ENCODE measurements at places on chromosomes 5 and 9.

- no peak for DNase-seq
Observed at GRCh38 chr5:111225926-111226325, 1.7 kb downstream of the CAMK4 start.

GRCh38 chr5:67989456-67989855 lies 226.1 kb upstream of the PIK3R1 start:
- peak; percentile 36 for DNase-seq

DNA sequence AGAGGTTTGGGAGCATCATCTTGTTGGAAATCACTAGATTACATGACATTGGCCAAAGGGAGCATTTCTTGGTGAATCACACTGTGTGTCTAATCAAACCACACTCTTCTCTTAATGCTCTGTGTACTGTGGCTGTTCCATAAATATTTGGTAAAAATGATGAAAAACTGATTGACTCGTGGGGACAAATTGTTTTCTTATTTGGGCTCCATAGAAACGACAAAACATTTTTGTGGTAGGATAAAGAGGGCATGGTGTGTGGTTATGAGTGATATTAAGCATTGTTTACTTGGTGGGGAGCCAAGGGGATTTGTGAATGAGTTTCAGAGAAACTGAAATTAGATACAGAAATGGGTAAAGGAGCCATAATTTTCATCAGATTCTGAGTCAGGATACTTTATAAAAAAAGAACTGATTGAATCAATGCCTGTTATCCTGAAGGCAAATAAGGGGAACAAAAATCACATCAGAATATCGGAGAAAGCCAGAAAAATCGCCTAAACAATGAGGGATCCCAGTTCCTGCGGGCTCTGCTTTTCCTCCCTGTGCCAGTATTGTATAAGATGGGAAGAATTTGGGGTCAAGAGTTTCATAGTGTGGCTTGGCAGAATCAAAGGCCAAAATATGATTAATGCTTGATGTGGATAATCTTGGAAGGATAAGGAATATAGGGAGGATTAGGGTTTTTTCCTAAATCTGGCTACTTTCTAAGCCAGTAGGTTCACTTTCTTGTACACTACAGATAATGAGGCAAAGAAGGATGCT lies 33.3 kb downstream of the FBXL7 start:
- peak; percentile 45 for DNase-seq

- peak; percentile 47 for DNase-seq
Observed at GRCh38 chr9:114238891-114239875, 83.7 kb upstream of the ORM1 start.

DNA sequence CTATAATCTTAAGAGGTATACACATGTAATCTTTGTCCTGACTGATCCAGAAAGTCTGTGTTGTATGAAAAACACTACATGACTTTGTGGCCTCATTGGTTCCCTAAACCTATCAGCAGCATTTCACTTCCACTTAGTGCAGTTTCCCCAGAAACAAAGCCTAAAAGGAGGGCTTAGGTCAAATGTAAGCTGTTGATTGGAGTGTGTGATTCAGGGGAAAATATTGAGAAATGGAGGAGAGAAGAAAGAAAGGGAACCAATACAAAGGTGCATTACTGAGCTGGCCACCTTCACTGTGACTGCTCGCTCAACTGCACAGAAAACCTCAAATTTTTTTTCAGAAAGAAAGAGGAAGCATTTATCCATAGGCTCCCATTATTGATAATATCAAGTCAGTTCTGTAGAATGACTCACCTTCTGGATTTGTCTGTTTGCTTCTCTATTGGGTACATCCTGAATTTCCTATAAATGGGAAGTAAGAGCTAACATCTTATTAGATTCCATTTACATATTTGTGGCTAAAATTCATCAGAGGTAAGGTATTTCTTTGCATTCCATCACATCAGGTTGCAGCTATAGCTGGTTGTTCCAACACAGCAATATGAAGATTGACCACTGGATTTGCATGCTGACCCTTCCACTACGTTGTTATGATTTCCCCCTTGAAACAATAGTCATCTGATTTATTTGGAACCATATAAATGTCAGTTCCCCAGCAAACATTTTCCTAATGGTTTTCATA lies 10.3 kb upstream of the FST start:
- peak; percentile 94 for DNase-seq

GRCh38 chr5:126972062-126972895 lies 58.1 kb downstream of the MARCHF3 start:
- no peak for DNase-seq

- no peak for DNase-seq
Observed at GRCh38 chr5:105167092-105167491, 1604.5 kb upstream of the NUDT12 start.

DNA sequence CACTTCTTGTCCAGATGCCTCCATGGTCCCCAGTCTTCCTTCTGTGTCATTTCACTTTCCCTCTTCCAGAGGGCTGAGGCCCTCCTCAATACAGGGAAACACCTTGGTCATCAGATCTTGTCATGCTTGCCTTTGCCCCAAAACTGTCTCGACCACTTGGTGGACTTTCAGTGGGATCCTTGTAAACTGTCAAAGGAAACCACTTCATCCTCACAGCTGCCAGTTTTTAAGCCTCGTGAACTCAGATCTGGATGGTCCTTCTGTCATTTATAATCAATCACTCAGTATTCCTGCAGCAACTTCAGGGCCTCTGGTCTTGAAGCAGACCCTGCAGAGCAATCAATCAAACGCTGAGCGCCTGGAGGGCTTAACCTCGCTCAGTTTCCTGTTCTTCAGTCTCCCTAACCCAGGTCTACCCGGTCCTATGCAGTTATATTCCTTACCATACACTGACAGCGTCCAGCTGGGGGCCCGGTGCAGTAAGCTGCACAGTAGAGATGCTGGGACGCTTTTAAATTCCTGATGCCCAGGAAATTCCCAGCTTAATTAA lies 74.6 kb downstream of the GOLPH3 start:
- DNase-seq: no peak

DNA sequence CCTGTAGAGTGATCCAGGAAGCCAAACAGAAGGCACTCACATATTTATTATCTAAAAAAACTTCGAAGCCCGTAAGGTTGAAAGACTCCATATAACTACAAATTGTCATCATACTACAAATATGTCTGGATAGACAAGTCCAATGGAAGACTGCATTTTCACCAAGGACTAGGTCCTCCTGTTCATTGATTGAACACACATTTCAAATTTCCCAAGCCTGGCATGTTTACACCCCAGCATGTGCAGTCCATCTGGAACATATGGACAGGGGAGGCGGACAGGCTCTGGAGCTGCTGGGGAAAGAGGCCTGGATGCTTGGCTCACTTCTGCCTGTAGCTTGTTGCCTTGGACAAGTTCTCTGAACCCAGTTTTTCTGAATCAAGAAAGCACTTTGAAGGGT lies 378.7 kb downstream of the ENC1 start:
- DNase-seq: no peak

DNA sequence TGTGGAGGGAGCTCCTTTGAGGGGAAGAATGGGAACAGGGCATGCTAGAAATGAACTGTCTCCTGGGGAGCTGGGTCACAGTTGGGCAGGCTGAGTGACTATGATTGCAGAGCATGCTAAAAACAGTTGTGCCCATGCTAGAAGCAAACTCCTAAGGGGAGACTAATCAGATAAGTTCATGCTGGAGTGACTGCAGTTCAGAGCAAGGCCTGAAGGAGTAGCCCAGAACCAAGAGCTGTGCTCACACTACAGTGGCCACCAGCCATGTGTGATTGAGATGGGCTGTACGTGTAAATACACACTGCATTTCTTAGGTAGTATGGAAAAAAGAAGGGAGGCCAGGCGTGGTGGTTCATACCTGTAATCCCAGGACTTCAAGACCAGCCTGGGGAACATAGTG lies 10.3 kb upstream of the AK1 start:
- DNase-seq: peak; percentile 45

DNA sequence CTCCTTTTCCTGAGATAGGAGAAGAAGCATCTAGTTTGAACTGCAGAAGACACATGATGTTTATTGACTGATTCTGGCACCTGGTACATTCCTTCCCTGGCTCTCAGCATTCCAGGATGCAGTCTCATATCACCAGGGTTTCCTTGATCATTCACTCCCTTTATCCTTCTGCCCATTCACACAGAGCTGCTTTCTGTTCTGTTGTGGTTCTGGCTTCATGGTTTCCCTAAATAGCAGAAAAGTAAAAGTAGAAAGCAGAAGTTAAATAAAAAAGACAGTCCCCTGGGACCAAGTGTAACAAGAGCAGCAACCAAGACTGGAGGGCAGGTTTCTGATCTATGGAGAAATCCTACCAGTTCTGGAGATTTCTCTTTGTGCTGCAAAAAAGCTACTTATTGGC lies 3.2 kb downstream of the IFNA8 start:
- DNase-seq: no peak

DNA sequence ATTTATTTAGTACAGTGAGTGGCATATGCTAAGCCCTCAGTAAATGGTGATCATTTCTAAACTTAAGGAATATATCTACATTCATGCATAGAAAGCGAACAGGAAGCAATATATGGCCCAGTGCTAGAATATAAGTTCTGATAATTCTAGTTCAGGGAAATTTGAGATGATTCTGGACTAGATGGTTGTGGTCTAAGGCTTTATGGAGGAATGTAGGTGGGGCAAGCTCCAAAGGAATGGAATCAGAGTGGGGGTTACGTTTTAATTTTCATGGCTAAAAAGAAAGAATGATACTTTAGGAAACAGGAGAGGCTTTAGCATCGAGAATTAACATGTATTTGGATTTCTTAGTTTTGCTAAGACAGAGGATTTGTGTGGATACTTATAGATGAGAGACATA lies 56.1 kb downstream of the MTREX start:
- no peak for DNase-seq

DNA sequence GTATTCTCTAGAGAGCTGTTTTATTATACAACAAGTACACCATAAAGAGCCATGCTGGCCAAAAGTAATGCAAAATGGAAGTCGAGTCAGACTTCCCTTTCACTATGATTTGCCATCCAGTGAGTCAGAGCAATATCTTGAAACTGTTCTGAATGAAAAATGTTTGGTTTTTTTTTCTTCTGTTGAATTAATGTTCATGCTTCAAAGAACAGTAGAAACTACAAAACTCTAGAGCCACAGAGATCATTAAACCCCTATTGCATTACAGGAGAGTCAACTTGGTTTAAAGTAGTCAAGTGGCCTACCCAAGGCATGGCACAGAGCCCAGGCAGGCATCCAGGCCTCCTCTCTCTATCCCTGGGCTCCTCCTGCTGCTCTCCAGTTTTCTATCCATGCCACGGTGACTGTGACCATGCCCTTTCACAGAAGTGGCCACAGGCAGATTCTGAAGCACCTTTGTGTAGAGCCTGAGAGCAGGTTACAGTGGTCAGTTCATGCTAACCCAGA lies 358.9 kb downstream of the DEPDC1B start:
- DNase-seq: no peak

GRCh38 chr5:122291000-122291901 lies 20.8 kb upstream of the SNCAIP start:
- no peak for DNase-seq

Measured in ELR (cell line).